GM12864 (cell line): ENCODE measurements at places on chromosomes 3 and 15.
A peak's percentile ranks its signal among the peaks of the same experiment; 100 is the strongest.

DNA sequence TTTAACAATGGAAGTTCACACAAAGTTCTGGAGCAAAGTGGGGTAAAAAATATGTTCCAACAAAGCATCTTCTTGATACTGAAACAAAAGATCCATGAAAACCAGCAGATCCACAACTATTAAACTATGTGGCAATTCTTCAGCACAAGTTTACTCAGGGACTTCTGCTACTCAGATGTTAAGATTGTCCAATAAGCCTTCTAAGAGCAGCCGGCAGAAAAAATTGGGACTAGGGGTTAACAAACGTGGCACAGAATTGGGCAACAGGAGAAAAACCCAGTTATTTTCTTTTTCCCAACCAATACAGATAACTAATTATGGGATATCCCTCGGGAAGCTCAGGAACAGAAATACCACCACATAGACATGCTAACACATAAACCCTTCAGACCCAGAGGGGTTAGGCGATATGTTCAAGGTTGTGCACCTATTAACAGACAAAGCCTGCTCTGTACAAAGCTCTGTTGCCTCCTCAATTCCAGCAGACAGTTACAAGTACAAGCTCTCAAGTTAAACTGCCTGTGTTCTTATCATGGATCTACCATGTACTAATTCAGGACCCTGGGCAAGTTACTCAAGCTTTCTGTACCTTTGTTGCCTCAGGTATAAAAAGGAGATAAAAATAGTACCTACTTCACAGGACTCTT lies 6.8 kb downstream of the SSR3 start:
- no peak for DNase-seq

- no peak for DNase-seq
These were observed 72.4 kb upstream of the SGO1 start for GRCh38 chr3:20258371-20258770.

DNA sequence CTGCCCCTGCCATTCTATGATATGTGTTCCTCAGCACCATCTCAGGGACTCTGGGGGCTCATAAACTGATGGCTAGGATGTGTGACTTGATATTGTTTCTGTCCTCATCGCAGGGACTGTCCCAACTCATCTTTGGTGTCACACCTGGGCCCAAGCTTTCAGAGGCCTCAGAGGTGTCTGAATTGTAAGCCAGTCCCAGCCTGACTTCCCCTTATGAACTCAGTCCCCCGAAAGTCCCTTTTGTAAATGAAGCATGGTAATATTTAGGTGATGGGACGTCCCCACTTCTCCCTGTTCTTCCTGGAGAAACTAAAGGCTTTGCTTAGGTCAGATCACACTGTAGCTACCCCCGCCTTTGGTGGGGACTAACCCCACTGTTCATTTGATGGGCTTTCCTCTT lies 142.4 kb upstream of the TLE3 start:
- peak; percentile 34 for DNase-seq

DNA sequence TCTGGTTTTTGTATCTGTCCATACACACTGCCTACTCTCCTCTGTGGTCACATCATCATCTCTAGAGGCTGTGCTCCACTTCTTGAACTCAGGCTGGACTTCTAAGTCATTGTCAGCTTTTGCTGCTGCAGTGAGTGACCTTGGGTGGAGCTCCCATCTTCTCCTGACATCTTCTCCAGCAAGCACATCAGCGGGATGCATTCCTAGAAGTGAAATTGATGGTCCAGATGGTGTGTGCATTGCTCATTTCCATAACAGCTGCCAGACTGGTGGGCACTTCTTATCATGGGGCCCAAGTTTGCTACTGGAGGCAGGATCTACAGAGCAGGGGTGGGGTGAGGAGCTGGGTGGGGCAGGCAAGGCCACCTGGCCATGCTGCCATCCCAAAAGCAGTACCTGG lies 109.9 kb downstream of the DNAJB8 start:
- no peak for DNase-seq

GRCh38 chr3:129793942-129794310 lies 99.6 kb downstream of the TMCC1 start:
- DNase-seq, result no peak

DNA sequence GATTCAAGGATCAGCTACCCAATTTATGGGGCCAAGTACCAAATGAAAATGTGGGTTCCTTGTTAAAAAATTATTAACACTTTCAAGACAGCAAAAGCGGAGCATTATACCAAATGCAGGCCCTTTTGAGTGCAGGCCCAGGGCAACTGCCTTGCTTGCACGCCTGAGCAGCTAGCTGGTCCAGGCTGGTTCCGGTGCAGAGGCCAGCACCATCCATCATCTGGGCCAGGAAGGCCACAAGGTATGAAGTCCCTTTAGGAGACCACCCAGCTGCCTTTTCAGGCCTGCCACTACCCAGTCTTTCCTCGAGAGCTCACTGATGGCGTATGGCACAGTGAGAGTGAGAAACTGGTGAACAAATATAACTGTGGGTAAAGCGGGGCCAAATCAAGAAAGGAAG lies 13.0 kb downstream of the ANAPC13 start:
- no peak for DNase-seq

DNA sequence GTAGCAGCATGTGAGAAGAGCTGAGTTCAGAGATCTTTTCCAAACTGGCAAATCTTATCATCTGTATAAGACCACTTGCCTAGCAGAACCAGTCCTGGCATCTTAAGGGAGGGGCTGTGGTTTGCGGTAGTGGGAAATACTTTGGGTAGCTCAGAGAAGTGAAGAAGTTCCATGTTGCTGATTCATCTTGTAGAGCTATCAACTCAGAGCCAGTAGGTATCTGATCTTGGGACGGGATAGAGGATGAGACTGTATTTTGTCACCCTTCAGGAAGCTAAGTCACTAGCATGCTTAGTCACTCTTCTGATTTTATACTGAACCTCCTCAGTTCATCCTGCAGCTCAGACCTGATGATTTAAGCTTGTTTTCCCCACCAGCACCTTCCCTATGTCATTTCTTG lies 211.4 kb downstream of the NR1D2 start:
- DNase-seq, result no peak

GRCh38 chr3:146100825-146101444 lies 60.0 kb downstream of the PLOD2 start:
- DNase-seq, result no peak

- no peak for DNase-seq
These were observed 659.4 kb upstream of the NAALADL2 start for GRCh38 chr3:174199696-174200095.

GRCh38 chr3:53269888-53270880 lies 14.4 kb upstream of the TKT start:
- DNase-seq, result no peak

DNA sequence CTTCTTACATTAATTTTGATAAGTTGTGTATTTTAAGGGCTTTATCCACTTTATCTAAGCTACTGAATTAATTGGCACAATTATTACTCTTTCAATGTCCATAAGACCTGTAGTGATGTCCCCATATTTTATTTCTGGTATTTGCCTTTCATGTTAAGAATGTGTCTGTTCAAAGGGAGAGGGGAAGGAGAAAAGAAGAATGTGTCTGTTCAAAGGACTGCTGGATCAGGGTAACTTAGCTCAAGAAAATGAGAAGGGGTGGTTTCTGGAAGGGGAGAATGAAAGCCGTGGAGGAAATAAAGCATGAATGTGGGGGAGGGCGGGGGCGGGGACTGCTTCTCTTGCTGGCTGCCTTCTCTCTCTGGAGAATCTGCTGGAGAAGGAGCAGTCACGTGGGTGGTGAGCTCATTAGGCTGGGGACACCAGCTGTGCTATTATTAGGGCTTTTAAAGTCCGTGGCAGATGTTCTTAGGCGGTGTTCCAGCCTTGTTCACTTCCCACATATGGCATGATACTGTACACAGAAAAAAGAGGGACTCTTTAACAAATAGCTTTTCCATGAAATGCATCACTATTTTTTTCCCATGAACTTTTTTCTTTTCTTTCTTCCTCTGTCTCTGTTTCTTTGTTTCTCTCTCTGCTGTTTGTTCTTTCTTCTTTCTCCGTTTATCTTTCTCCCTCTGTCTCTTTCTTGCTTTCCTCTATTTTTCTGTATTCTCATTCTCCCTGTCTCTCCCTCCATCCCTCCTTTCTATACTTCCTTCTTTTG lies 63.7 kb upstream of the ULK4 start:
- no peak for DNase-seq

- no peak for DNase-seq
These were observed 10.0 kb upstream of the MBNL1 start for GRCh38 chr3:152258448-152259393.

DNA sequence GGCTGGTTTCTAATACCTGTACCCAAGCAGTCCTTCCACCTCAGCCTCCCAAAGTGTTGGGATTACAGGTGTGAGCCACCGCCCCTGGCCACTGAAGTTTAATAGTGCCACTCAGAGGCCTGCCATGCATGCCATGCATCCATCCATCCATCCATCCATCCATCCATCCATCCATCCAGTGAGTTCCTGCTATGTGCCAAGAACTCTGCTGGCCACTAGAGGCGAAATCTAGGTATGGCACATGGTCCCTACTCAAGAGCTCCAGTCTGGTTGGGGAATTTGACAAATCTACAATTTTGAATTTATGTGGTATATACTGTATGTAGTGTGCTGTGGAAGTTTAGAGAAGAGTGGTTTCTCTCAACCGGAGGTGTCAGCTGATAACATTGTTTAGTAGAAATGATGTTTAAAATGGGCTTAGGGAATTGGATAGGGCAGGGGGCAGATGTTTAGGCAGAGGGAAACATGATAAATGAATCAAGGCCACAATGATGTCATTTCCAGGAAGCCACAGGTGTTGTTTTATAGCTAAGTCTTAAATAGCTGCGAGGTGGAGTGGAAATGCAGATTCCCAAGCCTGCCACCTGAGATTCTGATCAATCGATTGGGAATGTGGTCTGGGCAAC lies 384.4 kb upstream of the C2CD4B start:
- peak; percentile 7 for DNase-seq

DNA sequence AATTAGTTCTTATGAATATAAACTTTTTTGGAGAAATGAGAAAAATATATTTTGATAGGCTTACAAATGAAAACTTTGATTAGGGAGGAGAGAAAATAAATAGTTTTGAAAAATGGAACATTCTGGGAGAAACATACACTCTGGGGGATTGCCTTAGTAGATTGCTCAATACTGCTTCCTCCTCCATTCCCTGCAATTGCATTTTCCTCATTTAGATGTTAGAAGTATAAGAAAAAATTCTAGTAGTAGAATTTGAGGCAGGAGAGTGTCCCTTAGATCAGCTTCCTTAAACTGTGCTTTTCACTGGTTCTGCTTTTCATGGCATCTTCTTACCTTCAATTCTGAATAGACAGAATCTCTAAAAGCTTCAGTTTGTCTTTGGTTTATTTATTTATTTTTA lies 46.2 kb upstream of the CTDSPL2 start:
- no peak for DNase-seq

DNA sequence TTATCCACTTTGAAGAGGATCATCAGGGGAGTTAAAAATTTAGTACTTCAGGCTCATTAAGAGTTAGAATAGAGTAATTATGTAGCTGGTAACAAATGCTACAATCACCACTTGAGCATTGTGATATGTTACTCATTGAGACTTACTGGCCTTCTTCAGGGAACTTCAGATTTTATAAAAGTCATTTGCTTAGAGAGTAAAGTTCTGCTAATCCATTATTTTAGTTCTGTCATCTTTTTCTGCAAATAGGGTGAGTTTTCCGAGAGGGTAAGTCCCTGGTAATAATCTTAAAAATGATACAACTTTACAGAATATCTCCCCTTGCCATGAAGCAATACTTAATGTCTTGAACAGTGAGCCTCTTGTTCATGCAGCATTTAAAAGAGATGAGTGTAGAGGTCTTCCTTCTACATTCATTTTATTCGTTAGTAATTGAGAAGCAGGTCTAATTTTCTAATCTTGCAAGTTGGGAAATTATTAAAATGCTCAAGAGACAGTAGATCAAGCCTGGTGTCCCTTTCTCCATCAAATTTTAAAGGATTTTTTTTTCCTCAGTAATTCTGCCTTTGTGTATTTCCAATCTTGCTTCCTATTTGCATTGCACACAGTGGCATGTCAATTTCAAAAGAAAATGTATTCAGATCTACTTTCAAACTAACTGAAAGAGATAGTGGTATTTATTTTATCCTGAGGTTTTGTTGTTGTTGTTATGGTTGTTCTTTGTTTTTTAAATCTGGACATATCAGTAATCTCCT lies 52.6 kb downstream of the MBNL1 start:
- DNase-seq, result no peak

DNA sequence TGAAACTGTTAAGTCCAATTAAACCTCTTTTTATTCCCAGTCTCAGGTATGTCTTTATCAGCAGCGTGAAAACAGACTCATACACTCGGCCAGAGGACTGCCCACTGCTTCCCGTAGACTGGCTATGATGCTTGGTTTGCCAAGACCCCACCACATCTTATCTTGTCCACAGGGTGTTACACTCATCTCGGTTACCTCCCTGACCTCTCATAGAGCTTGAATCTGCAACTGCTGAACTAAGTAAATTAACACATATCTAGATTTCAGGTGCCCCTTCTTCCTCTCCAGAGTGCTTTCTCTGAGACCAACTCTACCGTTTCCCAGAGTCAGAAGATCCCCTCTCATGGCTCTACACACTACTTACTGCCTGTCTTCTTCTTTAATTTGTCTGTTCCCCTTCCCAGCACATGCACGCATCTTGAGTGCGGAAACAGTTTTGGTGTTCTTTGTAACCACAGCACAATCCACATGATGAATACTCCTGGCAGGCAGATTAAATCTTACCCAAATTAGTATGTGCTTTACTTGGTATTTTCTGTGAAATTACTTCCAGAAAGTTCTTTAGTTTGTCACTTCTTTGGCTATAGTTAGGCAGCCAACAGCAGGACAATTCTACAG lies 49.7 kb downstream of the CD200 start:
- DNase-seq, result no peak

GRCh38 chr15:71501344-71502076 lies 308.8 kb upstream of the NR2E3 start:
- DNase-seq, result no peak

GRCh38 chr15:29990035-29990434 lies 92.7 kb upstream of the GOLGA8J start:
- DNase-seq, result no peak

DNA sequence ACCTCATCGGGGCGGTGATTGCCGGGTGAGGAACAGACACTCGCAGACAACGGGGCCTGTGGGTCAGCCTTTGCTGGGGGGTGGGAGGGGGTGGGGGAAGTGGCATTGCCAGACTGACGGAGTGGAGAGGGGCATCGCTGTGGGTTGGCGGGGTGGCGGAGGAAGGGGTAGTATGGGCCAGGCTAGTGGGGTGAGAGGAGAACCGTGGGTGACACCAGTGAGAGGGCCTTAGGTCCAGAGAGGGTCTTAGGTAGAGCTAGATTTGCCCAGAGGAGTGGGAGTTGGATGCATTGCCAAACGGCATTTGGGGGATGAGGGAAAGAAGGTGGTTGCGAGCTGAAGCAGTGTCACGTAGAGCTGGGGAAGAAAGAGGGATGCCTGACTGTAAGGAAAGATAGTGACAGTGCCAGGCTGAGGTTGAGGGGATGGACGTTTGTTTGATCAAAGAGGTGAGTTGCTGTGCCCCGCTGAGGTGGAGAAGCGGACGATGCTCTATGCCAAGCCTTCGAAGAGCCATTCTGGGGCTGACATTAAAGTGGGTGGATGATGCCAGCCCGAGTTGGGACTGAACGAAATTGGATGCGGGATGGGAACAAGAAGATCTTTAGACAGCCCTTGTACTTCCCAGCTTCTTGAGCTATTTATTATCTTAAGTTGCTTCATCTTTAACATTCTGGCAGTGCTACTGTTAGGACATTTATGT lies 572 bp downstream of the DNAJB11 start:
- no peak for DNase-seq

GRCh38 chr15:51576911-51577500 lies 45.6 kb downstream of the DMXL2 start:
- no peak for DNase-seq
